ENCODE measurements at places on chromosomes 5 and 9. TPM values are rescaled to one million over a fixed set of nuclear protein-coding genes. Genes with fewer than 3 reads are reported as not detected.

The TAS2R1 gene
- not detected for polyA plus RNA-seq

The FOXD4L6 gene
- not detected for polyA plus RNA-seq

The SV2C gene
- not detected for polyA plus RNA-seq

The MARCOL gene
- polyA plus RNA-seq, result not detected

The MEIKIN gene
- polyA plus RNA-seq, result not detected
